ENCODE measurements at places on chromosomes 7 and 10. TPM values are rescaled to one million over a fixed set of nuclear protein-coding genes. Genes with fewer than 3 reads are reported as not detected.

The WEE2 gene
- 0.11 TPM for total RNA-seq

The AGR2 gene
- not detected for total RNA-seq

The ECHDC3 gene
- total RNA-seq, result 21.7 TPM

The NEUROG3 gene
- total RNA-seq, result not detected

The DNAH11 gene
- not detected for total RNA-seq

The NPFFR1 gene
- total RNA-seq, result not detected

The AKR1C2 gene
- 146 TPM for total RNA-seq

The PLCE1 gene
- total RNA-seq, result 1.6 TPM

The COBL gene
- total RNA-seq, result 0.09 TPM

The OR13A1 gene
- total RNA-seq, result not detected

The ASB15 gene
- total RNA-seq, result under 0.01 TPM

The MAT1A gene
- not detected for total RNA-seq

The IDI2 gene
- total RNA-seq, result not detected

The CTAGE4 gene
- total RNA-seq, result not detected

The NUTM2D gene
- 1.1 TPM for total RNA-seq

The HKDC1 gene
- under 0.01 TPM for total RNA-seq

The PDE6C gene
- not detected for total RNA-seq

The AGMO gene
- total RNA-seq, result 2.5 TPM

The C10orf62 gene
- not detected for total RNA-seq

The ITPRID1 gene
- not detected for total RNA-seq

The ZWINT gene
- 10.2 TPM for total RNA-seq

The ADARB2 gene
- total RNA-seq, result 0.43 TPM

The TMEM273 gene
- total RNA-seq, result 5.6 TPM

The CDK14 gene
- total RNA-seq, result 1.0 TPM

The ELN gene
- 12.4 TPM for total RNA-seq

The GRK5 gene
- 31.2 TPM for total RNA-seq

The OPN1SW gene
- total RNA-seq, result not detected

The HGF gene
- total RNA-seq, result 0.33 TPM

The EGR2 gene
- total RNA-seq, result 0.22 TPM

The FZD8 gene
- total RNA-seq, result 17.9 TPM

The CAMK2B gene
- total RNA-seq, result not detected

The HOXA13 gene
- not detected for total RNA-seq

The CXCL12 gene
- 1.4 TPM for total RNA-seq

The CTAGE6 gene
- not detected for total RNA-seq

The UNCX gene
- total RNA-seq, result not detected

The ODAD2 gene
- total RNA-seq, result 0.76 TPM

The AZGP1 gene
- not detected for total RNA-seq

The KLLN gene
- total RNA-seq, result 0.17 TPM

The SLC16A9 gene
- not detected for total RNA-seq

The LIPF gene
- not detected for total RNA-seq

The ZNF239 gene
- total RNA-seq, result 0.17 TPM

All from dermis lymphatic vessel endothelial cell (primary cell).